ENCODE measurements at places on chromosomes 2 and 18.

- peak; percentile 24 for DNase-seq
Observed at GRCh38 chr2:80288576-80288975, 16.0 kb downstream of the LRRTM1 start.

DNA sequence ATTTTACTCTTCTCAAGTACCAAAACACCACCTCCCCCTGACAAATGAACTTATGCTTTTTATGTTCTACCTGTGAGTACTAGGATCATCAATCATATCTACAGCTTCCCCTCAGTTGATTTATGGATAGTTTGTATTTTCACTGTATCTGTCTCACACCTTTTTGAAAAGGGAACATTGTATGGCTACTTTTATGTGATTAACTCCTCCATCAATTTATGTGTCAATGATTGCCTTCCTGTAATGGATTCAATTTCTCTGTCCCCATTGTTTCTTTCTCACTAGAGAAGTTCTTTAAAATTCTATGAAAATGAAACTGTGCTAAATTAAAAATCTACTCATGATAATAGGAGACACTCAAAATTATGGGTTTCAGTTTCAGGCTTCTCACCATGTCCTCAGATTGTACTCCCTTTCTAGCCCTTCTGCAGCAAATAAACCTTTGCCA lies 935.0 kb downstream of the TRIB2 start:
- no peak for DNase-seq

- no peak for DNase-seq
Observed at GRCh38 chr2:23219666-23220065, 165.3 kb upstream of the KLHL29 start.

- DNase-seq, result no peak
Observed at GRCh38 chr2:42116195-42117181, 52.7 kb upstream of the EML4 start.

GRCh38 chr2:149075853-149076252 lies 37.4 kb downstream of the LYPD6B start:
- no peak for DNase-seq

- DNase-seq, result peak; percentile 27
Observed at GRCh38 chr2:23107327-23107941, 277.5 kb upstream of the KLHL29 start.

- DNase-seq, result no peak
Observed at GRCh38 chr2:71150082-71150816, 19.8 kb downstream of the MPHOSPH10 start.

DNA sequence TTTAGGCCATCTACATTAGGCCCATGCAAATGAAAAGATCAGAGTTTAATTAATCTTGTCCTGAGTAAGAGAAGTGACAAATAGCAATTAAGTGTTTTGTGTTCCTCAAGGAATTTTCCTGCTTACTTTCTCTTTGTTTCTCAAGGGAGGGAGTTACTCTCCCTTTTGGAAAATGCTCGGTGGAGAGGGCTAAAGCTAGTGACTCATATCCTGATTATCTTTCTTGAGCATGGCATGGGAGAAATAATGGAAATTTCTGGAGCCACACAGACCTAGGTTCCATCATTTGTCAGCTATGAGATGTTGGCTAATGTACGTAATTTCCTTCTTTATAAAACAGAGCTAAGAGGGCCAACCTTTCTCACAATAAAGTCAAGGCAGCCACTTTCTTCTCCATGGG lies 177.1 kb downstream of the ETAA1 start:
- DNase-seq, result no peak

DNA sequence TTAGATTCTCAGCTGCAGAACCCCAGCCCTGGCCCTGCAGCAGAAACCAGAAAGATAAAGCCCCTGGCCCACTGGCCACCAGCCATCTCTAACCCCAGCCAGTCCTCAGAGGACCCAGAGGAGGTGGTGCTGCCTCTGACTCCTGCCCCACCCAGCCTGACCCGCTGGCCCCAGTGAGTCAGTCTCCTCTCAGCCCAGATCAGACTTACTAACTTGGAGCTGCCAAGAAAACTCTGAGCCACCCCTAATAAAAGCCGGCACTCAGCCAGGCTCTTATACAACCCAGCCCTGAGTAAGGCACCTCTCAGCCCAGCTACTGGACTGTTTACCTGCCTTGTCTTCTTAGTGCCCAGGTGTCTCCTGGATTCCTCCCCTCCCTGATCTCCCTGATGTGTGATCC lies 2.0 kb downstream of the SLC14A2 start:
- DNase-seq, result no peak

- no peak for DNase-seq
Observed at GRCh38 chr2:16187482-16187817, 247.1 kb downstream of the MYCN start.

DNA sequence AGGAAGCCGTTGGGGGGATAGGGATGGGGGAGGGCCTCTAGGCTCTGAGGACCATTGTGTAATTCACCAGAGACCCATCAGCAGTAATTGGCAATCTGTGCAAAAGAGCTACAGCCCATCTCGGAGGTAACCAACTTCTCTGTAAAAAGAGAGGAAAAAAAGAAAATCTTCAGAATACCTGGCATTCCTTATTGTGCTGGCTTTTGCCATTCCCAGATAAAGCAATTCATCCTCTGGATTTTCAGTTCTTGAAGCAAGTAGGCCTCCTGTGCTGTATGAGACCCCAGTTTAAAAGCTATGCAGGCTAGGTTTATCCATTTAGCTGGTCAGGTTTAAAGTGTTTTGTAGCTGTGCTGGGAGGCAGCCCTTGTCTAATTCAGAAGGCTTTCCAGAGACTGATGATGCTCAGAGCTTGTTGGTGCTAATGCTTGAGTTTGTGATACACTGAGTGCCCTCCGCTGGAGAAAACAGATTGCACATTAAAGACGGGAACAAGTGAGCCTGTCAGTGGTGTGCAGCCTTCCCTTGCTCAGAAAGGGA lies at the start of gene LRRTM4:
LRRTM4 (minus strand) TSS at position 446 of the 540 bp plus-strand sequence.
- DNase-seq, result peak; percentile 32

- DNase-seq, result no peak
Observed at GRCh38 chr2:147867050-147867449, 22.2 kb downstream of the ACVR2A start.

DNA sequence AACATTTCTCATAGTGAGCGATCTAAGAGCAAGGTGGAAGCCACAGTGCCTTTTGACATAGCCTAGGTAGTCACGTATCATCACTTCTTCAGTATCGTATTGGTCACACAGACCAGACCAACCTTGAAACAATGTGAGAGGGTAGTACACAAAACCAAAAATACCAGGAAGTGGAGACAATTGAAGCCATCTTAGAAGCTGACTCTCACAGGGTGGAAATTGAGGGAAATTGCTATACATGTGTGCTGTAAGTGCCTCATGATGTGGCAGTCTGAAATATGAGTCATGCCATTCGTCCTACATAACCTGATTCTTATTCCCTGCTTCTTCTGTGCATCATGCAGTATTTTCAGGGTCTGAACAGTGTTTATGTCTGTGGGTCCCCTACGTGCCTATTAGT lies 62.3 kb upstream of the STON1 start:
- no peak for DNase-seq

DNA sequence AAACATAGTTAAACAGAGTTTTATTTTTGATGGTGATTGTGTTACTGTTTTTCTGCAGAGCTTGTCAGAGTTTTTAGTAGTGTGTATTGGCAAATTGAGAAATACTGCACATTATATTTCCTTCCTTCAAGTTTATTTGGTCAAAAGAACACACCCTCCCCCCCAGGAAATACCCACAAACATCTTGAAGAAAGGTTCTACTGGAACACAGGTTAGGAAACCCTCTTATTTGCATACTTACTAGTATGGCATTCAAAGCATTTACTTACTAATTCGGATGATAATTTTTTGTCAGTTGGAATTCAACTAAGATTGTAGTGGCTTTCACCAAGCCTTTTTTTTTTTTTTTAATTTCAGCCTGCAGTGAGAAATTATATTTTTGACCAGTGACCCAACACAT lies 9.1 kb downstream of the CAB39 start:
- DNase-seq, result no peak

DNA sequence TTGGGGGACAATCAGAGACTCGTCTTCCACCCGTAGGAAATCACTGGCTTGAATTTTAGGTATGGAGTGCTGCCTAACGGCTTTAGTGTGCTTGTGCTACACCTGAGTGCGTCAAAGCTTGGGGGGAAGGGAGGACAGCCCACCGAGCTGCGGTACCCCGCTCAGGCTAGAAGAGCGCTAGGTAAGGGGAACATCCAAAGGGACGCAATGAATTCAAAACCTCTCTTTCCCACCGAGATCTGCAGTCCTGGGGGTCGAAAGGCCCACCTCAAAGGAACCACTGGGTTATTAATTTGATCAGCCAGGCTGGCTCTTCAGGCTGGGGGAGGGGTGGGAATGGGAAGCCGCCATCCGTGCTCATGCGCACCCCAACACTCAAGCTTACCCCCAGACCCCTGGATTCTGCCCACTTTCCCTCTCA lies 2.7 kb downstream of the EPHA4 start:
- DNase-seq, result no peak

GRCh38 chr2:190607014-190607597 lies 41.8 kb upstream of the NAB1 start:
- DNase-seq, result no peak

DNA sequence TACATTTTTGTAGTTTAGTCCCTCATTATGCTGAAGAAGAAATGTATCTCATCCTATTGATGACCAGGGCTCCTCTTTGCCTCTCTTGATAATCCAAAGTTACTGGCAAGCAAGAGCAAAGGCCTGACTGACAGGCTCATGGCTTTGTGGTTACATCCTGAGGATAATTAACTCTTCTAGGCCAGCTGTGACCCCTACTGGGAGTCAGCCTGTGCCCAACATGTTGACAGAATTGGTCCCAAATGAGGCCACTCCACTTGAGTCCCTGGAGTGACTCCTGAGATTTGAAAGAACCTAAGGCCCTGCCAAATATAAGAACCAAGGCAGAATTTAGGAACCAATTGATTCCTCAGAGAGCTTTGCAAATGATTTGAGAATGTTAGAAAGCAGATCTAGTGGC lies 973.8 kb upstream of the CELF4 start:
- DNase-seq, result no peak

GRCh38 chr2:188013767-188014166 lies 277.9 kb upstream of the GULP1 start:
- no peak for DNase-seq

DNA sequence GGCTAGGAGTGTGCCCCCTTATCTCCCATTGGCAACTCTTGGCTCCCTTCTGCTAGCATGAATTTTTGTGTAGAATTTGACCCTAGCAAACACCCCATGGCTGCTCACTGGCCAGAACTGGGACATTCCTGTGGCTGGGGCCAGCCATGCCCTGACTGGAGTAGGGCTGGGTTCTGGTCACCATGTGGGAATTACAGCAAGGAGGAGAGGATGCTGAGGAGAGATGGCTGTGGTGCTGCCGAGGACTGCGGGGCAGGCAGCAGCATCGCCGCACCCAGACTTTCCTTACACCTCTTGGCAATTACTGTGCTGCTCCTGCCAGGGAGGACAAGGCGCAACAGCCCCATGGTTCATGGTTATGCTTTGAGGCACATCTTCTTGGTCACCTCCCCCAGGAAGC lies 12.7 kb downstream of the KCNF1 start:
- DNase-seq, result no peak

GRCh38 chr2:8999797-9000196 lies 3.7 kb downstream of the MBOAT2 start:
- DNase-seq, result no peak

DNA sequence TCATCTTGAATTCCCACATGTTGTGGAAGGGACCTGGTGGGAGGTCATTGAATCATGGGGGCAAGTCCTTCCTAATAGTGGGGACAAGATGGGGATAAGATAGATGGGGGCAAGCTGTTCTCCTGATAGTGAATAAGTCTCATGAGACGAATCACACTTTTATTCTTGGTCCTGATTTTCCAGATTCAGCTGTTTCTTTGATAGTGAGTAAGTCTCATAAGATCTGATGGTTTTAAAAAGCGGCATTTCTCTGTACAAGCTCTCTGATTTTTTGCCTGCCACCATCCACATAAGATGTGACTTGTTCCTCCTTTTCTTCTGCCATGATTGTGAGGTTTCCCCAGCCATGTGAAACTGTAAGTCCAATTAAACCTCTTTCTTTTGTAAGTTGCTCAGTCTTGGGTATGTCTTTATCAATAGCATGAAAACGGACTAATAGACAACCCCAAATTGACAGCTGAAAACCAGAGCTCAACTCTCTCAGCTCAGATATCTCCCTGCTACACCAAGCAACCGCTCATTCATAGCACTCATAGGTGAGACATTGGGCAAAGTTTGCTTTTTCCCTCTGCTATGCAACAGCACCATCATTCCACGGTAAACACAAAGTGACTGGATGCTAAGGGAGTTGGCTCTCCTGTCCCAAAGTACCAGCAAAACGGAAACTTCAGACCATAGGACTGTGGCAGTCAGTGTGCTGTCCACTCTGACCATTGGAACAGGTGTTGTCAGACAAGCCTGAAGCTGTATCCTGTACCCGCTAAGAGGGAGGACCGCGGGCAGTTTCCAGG lies 44.9 kb upstream of the TBC1D8 start:
- no peak for DNase-seq

- DNase-seq, result no peak
Observed at GRCh38 chr2:41293491-41293890, 754.3 kb upstream of the PKDCC start.

- DNase-seq, result no peak
Observed at GRCh38 chr2:44952143-44952805, 10.8 kb downstream of the SIX3 start.

DNA sequence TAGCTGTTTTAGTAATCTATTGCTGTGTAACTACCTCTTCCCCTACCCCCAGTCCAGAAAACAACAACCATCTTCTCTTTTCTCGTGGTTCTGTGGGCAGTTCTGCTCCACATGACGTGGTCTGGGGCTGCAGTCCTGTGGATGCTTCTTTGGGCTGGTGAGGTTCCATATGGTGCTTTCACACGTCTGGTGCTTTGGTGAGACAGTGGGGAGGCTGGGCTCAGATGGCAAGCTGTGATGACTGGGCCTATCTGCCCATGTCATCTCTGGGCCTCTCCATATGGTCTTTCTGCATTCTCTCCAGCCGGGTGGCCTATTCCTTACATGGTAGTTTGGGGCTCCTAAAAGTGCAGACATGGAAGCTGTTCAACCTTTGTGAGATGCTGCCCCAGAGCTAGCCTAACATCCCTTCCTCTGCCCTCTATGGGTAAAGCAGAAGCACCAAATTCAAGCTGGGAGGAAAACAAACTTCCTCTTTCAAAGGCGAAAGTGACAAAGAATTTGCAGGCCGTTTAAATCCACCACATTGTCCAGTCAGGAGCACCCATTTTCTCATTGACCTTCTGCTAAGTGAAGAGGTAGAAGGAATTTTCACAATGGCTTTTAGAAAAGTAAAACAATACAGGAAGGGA lies 68.3 kb upstream of the IL1R1 start:
- no peak for DNase-seq

- DNase-seq, result peak; percentile 54
Observed at GRCh38 chr18:57446322-57446721, 11.1 kb downstream of the ONECUT2 start.

GRCh38 chr18:27985832-27986231 lies 191.1 kb downstream of the CDH2 start:
- DNase-seq, result no peak

GRCh38 chr2:28137221-28137620 lies 246.7 kb downstream of the BABAM2 start:
- no peak for DNase-seq

DNA sequence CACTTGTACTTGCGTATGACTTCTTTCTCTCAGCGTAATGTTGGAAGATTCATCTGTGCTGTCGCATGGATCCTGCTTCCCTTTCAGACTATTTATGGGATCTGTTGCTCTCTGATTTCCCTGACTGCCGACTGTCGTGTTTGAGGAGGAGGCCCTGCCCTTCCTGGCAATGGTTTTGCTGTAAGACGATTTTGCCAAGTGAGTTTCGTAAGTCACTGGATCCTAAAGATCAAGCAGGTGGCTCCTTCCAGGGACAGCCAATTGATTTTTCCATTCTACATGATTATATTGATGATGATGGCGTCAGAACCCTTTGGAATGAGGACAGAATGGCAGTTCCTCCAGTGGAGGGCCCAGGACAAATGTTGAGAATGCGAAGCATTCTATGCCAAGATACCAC lies 8.7 kb upstream of the B3GNT2 start:
- no peak for DNase-seq

All from BE2C (cell line).